Heart right ventricle (tissue), 16 donors: ENCODE measurements at places on chromosomes 1 and 21.
A peak's percentile ranks its signal among the peaks of the same experiment; 100 is the strongest.

DNA sequence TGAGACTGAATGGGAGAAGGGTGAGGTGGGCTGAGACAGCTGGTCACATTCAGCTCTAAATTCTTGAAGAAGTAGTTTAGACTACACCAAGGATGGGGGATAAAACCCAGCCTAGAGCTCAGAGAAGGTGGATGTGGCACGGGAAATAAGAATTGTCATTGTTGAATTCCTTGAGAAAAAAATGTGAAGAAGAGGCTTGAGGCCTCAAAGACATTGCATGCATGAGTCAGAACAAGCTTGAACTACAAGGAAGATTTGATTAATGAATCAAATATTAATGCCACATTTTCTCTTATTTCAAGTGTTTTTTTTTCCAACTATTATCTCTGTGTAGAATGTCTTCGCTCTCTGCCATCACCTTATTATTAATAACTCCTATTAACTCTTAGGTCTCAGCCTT lies 58.9 kb downstream of the MAP3K7CL start:
- no peak overlapping the region for H3K27ac ChIP-seq
- H3K27me3 ChIP-seq, result no peaks in the 10 kb centered on the region
- no peak for DNase-seq

GRCh38 chr1:27275696-27276095 lies 41.3 kb downstream of the WDTC1 start:
- no peak overlapping the region for H3K27ac ChIP-seq
- no peak overlapping the region for H3K4me3 ChIP-seq
- H3K36me3 ChIP-seq, result no peaks in the 10 kb centered on the region
- no peaks in the 10 kb centered on the region for H3K4me1 ChIP-seq
- no peak for DNase-seq

DNA sequence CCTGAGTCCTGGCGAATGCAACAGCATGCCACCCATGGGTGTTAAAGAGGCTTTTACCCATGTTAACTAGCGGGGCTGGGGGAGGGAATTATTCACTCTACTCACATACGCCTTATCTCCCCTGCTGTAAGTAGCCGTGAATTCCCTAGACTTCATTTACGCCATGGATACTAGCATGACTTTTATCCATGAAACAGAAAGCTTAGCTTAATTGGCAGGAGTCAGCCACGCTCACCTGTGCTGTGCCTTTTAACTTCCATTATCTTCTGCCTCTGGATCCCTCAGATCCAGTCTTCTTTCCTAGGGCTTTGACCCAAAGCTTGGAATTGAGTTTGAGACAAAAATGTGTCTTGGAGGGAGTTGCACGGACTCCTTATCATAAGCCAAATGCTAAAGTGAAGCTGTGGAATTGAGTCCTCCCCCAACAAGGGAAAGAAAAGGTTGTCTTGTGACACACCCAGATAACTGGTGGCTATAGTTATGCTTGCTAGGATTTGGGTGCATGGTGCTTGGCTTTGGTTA lies 9.7 kb upstream of the NASP start:
- H3K27me3 ChIP-seq, result no peaks in the 10 kb centered on the region
- no peaks in the 10 kb centered on the region for H3K4me1 ChIP-seq
- H3K36me3 ChIP-seq, result no peaks in the 10 kb centered on the region
- H3K27ac ChIP-seq, result no peak overlapping the region
- H3K4me3 ChIP-seq, result no peak overlapping the region

GRCh38 chr1:12229835-12230548 lies at the start of gene VPS13D:
Gene VPS13D, plus strand, starts transcription at chr1:12230030. Its CDS starts 4,237 bp downstream, at chr1:12234267.
- peak within 1 kb of the TSS; percentile 79 for H3K4me3 ChIP-seq
- H3K36me3 ChIP-seq, result peaks cover 15% of the 10 kb centered on the region
- H3K27ac ChIP-seq, result peak within 1 kb of the TSS; percentile 95
- DNase-seq, result peak; percentile 89
- no peaks in the 10 kb centered on the region for H3K27me3 ChIP-seq

DNA sequence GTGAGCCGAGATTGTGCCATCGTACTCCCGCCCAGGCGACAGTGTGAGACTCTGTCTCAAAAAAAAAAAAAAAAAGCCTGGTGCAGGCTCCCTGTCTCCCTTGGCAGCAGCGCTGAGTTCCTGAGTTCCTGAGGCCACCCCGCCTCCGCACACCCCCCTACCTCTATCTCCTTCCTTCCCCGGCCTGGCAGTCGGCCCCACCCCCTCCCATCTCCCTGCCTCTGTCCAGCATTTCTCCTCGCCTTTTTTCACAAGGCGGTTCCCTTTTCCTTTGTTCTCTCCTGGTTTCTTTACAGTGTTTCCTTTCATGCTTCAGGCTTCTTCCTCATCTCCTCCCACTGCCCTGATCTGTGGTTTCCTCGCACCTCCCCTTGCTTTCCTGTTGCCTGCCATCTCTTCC lies 2.7 kb downstream of the RORC start:
- DNase-seq, result peak; percentile 63
- no peak overlapping the region for H3K4me3 ChIP-seq
- H3K4me1 ChIP-seq, result peaks cover 15% of the 10 kb centered on the region
- H3K36me3 ChIP-seq, result no peaks in the 10 kb centered on the region
- no peak overlapping the region for H3K27ac ChIP-seq
- H3K27me3 ChIP-seq, result no peaks in the 10 kb centered on the region

GRCh38 chr1:151972542-151973248 lies 21.0 kb downstream of the S100A10 start:
- H3K27me3 ChIP-seq, result no peaks in the 10 kb centered on the region
- peaks cover 4% of the 10 kb centered on the region for H3K4me1 ChIP-seq
- no peak for DNase-seq
- no peak overlapping the region for H3K4me3 ChIP-seq
- H3K36me3 ChIP-seq, result no peaks in the 10 kb centered on the region

DNA sequence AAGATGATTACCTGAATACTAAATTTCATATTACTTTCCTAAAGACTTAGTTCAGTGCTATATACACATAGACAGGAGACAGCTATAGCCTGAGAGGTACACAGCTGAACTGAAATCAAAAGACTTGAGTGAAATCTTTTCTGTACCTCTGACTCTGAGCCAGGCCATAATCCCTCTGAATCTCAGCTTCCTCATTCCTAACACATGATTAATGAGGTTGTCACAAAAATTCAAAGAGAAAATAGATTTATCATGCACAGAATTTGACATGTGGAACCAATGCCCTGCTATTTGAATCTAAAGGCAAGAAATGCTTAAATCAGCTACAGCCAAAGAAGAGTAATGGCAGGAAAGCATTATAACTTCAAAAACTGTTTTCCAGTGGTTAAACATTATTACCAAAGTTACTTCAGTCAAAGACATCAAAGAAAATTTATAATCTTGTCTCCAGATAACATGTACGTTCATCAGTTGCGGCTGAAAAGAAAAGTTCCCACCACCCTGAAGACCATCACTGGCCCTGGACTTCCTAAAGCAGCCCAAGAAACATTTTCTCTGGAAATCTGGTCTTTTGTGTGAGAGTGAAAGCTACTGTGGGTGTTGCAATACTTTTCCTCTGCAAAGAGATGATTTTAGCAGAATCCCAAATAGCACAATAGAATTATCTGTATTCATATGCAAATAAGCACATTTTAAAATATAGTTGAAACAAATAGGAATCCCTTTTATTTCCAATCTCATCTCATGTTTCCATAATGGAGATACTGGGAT lies 13.8 kb upstream of the ATP1A1 start:
- no peaks in the 10 kb centered on the region for H3K4me1 ChIP-seq
- no peak overlapping the region for H3K4me3 ChIP-seq
- no peak overlapping the region for H3K27ac ChIP-seq
- H3K36me3 ChIP-seq, result no peaks in the 10 kb centered on the region
- DNase-seq, result no peak

DNA sequence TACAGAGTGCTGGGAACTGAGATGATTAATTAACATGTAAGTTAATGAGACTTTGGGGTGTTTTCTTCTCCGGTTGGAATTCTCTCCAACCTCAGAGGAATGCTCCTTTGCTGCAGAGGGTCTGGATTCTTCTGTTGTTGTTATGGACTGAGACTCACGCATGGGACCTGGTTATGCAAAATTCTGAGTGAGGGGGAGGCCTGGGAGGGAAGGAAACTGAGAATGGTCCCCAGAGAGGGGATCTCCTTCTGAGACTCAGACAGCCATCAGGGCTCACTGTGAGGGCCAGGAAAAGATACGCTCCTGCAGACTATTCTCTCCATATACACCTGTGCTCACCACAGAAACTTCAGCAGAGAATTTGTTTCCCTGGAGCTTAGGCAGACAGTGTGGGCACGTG lies 56.3 kb downstream of the HTR6 start:
- no peaks in the 10 kb centered on the region for H3K4me1 ChIP-seq
- H3K4me3 ChIP-seq, result no peak overlapping the region
- no peak for DNase-seq
- H3K36me3 ChIP-seq, result no peaks in the 10 kb centered on the region

DNA sequence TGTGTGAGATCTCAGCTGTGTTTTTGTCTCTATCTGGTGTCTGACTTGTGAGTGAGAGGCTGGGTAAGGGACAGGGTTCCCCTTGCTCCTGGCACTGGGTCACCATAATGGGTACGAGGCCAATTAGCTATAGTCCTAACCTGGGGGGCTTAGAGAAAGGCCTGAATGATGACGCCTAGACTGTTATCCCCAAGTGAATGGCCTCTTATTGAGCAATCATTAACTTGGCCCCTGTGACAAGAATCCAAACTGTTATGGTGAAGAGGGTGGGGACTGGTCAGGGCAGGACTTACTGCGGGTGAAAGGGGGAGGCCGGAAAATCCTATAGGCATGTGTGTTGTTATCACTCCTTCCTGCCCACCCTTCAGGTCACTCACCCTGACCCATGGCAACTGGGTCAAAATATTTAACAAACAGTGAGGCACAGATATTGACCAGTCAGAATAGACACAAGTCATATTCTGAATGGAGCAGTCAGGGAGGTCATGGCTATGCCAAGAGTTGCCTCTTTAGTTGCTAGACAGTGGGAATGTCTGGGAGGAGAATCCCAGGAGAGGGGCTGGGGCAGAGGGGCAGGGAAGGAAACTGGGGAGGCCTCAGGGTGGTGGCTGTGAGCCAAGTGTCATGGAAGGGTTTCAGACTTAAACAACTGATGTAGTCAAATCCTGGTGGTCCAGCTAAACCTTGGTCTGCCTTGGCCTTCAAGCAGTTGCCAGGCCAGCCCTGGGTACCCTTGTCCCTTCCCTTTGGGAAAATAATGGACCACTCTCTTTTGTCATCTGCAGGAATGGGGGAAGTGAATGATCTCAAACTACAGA lies 3.2 kb downstream of the NR0B2 start:
- H3K36me3 ChIP-seq, result no peaks in the 10 kb centered on the region
- no peak overlapping the region for H3K27ac ChIP-seq
- H3K4me1 ChIP-seq, result peaks cover 4% of the 10 kb centered on the region
- no peak for DNase-seq
- no peak overlapping the region for H3K4me3 ChIP-seq
- H3K27me3 ChIP-seq, result no peaks in the 10 kb centered on the region

GRCh38 chr1:175887521-175887920 lies 144.1 kb upstream of the TNR start:
- H3K36me3 ChIP-seq, result no peaks in the 10 kb centered on the region
- H3K4me1 ChIP-seq, result no peaks in the 10 kb centered on the region
- no peak overlapping the region for H3K4me3 ChIP-seq

DNA sequence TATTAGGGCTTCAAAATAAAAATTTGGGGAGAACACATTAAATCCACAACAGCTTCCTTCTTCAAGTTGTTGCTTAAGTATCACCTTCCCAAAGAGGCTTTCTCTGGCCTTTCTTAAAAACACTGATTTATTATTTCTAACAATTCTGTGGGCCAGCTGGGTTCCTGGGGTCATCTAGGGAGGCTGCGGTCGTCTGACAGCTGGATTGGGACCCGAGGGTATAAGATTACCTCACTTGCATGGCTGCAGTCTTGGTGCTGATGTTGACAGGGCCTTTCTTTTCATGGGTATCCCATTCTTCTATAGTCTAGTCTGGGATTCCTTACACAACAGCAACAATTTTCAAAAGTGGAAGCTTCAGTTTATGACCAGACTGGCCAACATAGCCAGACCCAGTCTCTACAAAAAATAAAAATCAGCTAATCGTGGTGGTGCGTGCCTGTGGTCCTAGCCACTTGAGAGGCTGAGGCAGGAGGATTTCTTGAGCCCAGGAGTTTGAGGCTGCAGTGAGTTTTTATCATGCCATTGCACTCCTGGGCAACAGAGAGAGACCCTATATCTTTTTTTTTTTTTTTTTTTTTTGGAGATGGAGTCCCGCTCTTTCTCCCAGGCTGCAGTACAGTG lies 46.1 kb upstream of the ZNF326 start:
- no peaks in the 10 kb centered on the region for H3K4me1 ChIP-seq
- H3K36me3 ChIP-seq, result no peaks in the 10 kb centered on the region
- no peak overlapping the region for H3K27ac ChIP-seq
- H3K27me3 ChIP-seq, result no peaks in the 10 kb centered on the region

- H3K36me3 ChIP-seq, result no peaks in the 10 kb centered on the region
- H3K27ac ChIP-seq, result no peak overlapping the region
- H3K4me3 ChIP-seq, result no peak overlapping the region
- DNase-seq, result no peak
These were observed 17.4 kb downstream of the SDC3 start for GRCh38 chr1:30891227-30891552.

- no peak overlapping the region for H3K27ac ChIP-seq
- H3K36me3 ChIP-seq, result peaks cover 45% of the 10 kb centered on the region
- no peak for DNase-seq
These were observed 5.4 kb upstream of the KNCN start for GRCh38 chr1:46556822-46557221.

- no peak overlapping the region for H3K4me3 ChIP-seq
- H3K36me3 ChIP-seq, result no peaks in the 10 kb centered on the region
- no peak overlapping the region for H3K27ac ChIP-seq
- H3K27me3 ChIP-seq, result no peaks in the 10 kb centered on the region
- DNase-seq, result no peak
These were observed 287.2 kb downstream of the NUF2 start for GRCh38 chr1:163608979-163609378.

GRCh38 chr1:25573591-25573930 lies 30.2 kb downstream of the LDLRAP1 start:
- no peak for DNase-seq
- no peak overlapping the region for H3K4me3 ChIP-seq
- no peak overlapping the region for H3K27ac ChIP-seq
- peaks cover 22% of the 10 kb centered on the region for H3K4me1 ChIP-seq
- H3K36me3 ChIP-seq, result no peaks in the 10 kb centered on the region

GRCh38 chr1:153490272-153491051 lies 30.0 kb upstream of the S100A7 start:
- no peak overlapping the region for H3K4me3 ChIP-seq
- no peaks in the 10 kb centered on the region for H3K36me3 ChIP-seq
- DNase-seq, result peak; percentile 75
- peaks cover 22% of the 10 kb centered on the region for H3K4me1 ChIP-seq

- DNase-seq, result no peak
- H3K4me3 ChIP-seq, result no peak overlapping the region
- H3K36me3 ChIP-seq, result no peaks in the 10 kb centered on the region
- H3K4me1 ChIP-seq, result peaks cover 10% of the 10 kb centered on the region
- no peaks in the 10 kb centered on the region for H3K27me3 ChIP-seq
These were observed 40.4 kb upstream of the SLC30A1 start for GRCh38 chr1:211619033-211619996.

- no peak overlapping the region for H3K4me3 ChIP-seq
- H3K36me3 ChIP-seq, result no peaks in the 10 kb centered on the region
- H3K27ac ChIP-seq, result no peak overlapping the region
These were observed 416.3 kb upstream of the ESRRG start for GRCh38 chr1:217139513-217139912.
